Left hindlimb (tissue), 1 donor: ENCODE measurements at places on chromosomes 5 and 9.

DNA sequence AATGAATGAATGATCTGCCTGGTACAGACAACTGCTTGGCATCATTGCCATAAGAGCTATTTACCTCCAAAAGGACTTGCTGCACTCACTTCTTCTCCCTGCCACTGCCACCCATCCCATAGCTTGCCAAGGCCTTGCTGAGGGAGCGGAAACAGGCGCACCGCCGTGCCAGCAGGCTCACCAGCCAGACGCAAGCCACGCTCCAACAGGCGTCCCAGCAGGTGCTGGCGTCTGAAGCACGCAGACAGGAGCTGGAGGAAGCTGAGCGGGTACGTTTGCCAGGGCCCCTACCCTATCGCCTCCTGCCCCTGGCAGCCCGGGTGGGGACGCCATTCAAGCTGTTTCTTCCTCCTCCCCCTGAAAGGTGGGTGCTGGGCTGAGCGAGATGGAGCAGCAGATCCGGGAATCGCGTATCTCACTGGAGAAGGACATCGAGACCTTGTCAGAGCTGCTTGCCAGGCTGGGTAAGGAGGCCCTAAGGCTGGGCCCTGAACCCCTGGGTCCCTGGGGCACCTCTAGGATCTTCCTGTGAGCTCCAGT, 8.9 kb upstream of the AIF1L start:
- no peak for DNase-seq

DNA sequence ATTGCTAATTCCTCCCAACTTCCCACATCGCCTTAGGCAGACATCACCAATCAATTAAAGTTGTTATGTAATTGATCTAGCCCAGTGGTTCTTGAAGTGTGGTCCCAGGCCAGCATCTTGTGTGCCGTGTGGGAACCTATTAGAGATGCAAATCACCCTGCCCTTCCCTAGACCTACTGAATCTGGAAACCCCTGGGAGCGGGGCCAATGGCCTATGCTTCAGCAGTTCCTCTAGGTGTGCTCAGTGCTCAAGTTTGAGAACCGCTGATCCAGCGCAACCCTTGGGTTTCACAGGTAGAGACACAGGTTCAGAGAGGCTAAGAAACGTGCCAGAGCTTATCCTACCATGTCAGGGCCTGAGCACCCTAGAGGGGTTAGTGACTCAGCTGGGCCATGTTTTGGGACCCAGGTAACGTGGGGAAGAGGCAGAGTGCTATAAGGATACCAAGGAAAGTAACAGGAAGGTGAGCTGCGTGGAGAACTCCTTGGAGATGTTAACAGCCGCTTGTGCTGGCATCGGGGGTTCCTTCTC, 4.4 kb downstream of the SLC34A1 start:
- DNase-seq = no peak

- DNase-seq = no peak
Observed at GRCh38 chr5:142881076-142881783, 111.1 kb downstream of the ARHGAP26 start.

GRCh38 chr5:16776611-16777251, 159.4 kb downstream of the MYO10 start:
- DNase-seq = no peak

- no peak for DNase-seq
Observed at GRCh38 chr9:85959955-85960354, 19.0 kb downstream of the NAA35 start.

DNA sequence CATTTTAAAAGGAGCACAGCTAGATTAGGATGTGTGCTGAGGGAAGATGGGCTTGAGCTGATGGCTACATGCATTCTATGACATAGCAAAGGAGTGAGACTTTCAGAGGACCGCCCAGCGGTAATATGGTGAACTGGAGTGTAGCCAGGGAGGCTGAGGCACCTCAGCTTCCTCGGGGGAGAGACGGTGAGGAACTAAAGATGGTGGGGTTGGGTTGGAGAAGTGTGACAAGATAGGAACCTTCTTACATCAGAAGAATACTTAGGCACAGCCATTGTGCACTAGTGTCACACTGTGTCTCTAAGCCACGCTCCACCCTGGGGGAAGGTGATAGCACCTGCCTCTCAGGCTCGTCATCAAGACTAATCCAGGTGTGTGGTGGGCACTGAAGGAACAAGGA, 118.0 kb upstream of the IRX2 start:
- DNase-seq = no peak

GRCh38 chr9:38119560-38120236, 50.7 kb upstream of the SHB start:
- DNase-seq = no peak

- DNase-seq = no peak
Observed at GRCh38 chr5:113909782-113910181, 396.3 kb downstream of the YTHDC2 start.

GRCh38 chr5:158725297-158725851, 374.3 kb downstream of the EBF1 start:
- peak; percentile 64 for DNase-seq

GRCh38 chr9:70539526-70539925, 125.1 kb upstream of the KLF9 start:
- no peak for DNase-seq

DNA sequence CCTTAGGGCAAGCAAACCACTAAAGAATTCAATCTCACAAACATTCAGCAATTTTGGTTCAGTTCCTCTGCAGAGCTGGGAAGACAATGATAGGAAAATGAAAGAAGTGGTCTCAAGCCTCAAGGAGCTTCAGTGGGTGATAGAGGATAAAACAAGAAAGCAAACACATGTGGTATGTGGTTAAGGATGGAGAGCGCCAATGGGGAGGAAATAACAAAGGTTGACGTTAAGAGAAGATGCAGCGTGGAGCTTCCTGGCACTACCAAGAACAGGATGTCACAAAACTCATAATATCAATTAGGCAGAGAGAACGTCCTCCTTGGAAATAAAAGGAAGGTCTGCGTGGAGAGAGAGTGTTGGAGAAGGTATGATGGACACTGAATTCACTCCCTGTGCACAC, 411.4 kb upstream of the DAP start:
- DNase-seq = no peak

DNA sequence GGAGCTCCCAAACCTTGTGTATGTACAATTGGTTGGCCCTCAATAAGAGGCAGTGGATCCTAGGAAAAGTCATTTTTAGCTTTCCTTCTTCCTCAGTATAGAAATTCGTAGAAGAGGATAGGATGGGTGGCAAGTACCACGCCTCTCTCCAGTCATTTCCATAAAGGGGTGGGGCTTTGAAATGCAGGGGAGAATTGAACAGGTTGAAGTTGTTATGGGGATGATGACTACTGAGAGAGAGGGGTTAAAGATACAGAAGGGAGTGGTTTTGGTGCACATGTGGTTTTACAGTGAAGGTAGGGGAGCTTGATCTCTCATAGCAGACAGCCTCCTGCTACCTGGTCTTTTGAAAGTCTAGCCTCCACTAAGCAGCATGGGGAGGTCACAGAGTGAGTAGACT, 54.4 kb upstream of the FAM120AOS start:
- no peak for DNase-seq

DNA sequence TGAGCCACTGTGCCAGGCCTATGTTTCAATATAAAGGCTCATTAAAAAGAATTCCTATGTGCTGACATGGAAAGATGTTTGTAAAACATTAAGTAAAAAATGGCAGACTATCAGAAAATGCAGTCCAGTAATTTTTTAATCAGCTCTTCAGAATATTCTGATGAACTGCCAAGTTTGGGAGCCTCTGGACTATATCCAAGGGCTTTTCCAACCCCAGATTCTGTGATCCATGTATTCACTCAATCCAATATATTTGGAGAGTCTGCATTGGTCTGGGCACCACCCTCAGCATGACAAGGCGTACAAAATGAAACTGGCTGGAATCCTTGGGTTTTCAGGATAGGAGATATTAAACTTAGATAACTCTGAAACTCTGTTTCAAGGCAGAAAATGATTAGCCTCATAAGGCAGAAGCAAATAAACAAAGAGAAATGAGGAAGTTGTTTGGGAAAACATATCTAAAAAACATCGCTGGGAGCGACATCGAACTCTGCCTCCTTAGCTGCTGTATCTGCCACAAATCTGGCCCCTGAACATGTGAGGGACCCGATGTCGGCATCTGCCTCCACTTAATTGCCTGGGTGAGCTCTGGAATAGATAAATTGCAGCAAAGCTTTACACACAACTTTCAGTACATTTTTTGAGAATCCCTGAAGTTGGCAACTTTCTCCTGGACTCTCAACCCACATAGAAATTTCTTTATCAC, 14.4 kb downstream of the PDE6A start:
- no peak for DNase-seq

DNA sequence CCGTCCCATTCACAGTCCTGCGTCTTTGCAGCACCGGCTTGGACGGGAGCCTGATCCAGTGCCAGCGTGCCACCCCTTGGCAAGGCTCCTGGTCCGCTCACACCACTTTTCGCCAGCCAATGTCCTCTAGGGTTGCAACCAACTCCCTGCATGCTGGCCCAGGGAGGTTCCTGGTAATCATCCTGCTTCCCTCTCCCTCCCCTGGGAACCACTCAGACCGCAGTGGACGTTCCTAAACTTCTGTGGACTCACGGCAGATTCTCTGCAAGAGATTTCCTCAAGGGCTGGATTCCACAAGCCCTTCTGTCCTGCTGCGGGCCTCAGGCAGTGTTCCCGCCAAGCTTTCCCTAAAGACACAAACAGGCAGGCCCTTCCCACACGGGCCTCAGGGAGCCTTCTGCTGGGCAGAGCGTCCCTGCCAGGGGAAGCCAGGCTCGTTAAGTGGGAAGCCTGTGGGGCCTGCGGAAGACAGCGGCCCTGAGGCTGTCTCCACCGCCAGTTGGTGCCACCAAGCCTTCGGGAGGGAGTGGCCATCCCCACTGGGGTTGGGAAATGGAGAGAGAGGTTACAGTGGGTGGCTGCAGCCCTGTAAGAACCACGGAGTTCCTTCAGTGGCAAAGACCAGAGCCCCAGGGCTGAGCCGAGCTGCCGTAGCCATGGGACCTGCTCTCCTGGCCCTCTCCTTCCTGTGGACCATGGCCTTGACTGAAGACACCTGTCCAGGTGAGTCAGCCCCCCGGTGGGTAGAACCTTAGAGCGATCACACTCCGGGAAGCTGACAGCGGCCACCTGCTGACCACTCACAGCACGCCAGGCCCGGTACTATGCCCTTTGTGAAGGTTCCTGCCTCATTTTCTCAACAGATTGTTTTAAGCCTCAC, 16.4 kb upstream of the FCN2 start:
- no peak for DNase-seq

- DNase-seq = no peak
Observed at GRCh38 chr5:58708456-58708855, 125.6 kb downstream of the RAB3C start.

- DNase-seq = peak; percentile 61
Observed at GRCh38 chr5:6704361-6704851, 8.8 kb upstream of the TENT4A start.

- peak; percentile 62 for DNase-seq
Observed at GRCh38 chr9:123568691-123569688, 213.0 kb downstream of the CRB2 start.

GRCh38 chr9:35688558-35689541, 875 bp downstream of the TPM2 start:
- no peak for DNase-seq

- DNase-seq = no peak
Observed at GRCh38 chr5:134189031-134189430, 12.3 kb upstream of the SKP1 start.

DNA sequence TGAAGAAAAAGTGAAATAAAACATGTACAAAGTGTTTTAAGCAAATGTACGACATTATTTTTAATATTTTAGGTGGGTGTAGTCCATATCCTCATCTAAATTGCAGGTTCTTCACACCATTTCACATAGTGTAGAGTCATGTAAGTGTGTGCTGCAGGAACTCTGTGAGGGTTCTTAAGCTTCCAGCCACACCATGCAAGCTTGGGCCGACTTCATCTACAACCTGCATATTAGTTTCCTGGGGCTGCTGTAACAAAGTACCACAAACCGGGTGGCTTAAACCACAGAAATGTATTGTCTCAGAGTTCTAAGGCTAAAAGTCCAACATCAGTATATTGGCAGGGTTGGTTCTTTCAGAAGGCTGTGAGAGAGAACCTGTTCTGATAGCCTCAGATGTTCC, 10.2 kb downstream of the PAM start:
- DNase-seq = no peak

DNA sequence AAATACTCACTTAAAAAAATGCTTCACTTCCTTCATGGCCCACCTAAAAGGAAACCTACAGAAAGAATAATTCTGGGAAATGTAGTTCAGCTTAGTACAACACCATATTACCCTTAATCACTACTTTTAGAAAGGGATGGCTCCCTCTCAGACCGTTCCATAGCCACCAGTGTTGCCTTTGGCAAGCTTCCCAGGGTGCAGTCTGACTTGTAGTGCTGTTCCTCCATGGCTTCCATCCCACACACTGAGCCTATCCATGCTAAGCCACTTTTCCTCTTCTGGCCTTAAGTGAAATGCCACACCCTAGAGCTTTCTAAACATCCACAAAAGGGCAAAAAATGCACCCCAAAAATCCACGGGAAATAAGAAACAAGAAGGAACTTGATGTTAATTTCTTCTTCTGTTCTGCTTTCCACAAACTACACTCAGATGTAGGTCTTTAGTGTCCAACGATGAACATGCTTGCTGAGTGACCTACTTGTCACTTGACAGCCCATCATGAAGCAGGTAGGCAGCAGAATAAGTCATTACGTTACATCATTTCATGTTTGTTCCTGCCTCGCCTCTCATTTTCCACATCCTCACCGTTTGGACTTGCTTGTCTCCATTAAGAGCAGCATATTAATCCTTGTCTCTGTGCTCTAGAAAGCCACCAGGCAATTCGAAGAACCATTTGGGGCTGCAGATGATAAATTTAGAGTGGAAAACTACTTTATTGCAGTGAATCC, 391.1 kb upstream of the GRAMD2B start:
- peak; percentile 57 for DNase-seq

GRCh38 chr5:14696057-14696456, 31.5 kb downstream of the OTULIN start:
- DNase-seq = no peak

DNA sequence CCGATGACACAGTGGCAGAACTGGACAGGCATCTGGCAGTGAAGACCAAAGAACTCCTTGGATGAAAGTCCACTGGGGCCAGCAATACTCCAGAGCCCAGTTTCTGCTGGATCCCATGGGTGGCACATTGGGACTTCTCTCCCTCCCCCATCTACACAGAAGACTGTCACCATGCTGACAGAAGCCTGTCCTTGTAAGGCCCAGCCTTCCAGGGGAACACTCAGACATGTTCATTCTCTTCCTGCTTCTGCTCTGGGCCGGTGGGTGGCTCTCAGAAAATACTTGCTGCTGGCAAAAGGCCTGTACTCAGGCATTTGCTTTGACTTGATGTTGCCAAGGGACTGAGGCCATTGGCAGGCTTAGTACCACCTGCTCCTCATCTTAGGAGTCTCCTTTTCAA, 48.3 kb upstream of the PTGS1 start:
- no peak for DNase-seq

DNA sequence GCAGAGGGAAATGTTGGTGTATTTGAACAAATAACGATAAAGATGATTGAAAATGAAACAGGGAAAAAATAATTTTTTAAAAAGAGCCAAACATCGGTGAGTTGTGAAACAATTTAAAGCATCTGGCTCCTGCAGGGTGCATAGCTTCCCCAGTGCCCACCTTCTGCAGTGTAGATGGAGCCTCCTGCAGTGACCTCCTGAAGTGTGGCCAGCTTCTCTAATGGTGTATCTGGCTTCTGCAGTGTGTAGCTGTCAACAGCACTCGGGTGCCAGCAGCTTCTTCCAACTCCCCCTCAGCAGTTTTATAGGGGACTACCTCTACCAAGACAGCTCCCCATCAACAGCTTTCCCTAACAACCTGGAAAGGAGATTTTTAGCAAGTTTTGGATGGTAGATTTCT, 279.4 kb upstream of the SEMA6A start:
- DNase-seq = no peak

GRCh38 chr5:40416098-40416497, 263.6 kb upstream of the PTGER4 start:
- no peak for DNase-seq
